ENCODE measurements at places on chromosomes 16 and 17.

DNA sequence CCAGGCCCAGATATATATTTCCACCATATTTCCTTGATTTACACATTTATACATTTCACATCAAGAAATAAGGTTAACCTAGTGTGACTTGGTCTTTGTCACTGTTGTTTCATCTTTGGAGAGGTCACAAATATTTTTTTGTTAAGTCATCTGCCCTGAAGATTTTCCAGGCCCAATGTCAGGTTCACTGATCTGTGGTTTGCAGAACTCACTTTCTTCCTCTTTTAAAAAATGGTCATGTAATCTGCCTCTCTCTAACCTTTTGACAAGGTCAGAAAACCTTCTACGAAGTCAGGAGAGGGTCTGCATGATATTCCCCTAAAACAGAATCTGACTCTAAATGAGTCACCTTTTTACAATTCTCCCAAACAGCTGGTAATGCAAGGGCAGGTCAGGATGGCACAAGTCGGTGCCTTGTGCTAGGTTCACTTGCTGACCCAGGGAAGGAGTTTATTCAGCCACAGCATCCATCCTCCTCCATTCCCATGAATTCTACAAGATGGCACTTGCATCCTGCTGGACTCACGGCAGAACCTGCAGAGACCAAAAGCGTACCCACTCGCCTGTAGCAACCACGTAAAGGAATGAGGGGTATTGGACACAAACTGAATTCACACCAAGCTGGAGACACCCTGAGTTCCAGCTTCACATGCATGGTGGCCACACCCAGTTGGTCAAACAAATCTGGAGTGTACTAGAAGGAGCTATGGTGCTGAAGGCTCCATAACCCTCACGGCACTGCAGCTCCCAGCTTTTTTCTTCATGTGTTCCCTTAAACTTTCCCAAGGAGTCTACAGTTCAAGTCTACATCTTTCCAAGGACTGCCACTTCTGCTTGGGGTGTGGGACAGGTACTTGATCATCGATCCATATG is 1.6 kb upstream of the KIAA0513 start:
- DNase-seq: no peak

GRCh38 chr17:50557630-50558029 is 2.9 kb upstream of the CACNA1G start:
- DNase-seq: no peak

DNA sequence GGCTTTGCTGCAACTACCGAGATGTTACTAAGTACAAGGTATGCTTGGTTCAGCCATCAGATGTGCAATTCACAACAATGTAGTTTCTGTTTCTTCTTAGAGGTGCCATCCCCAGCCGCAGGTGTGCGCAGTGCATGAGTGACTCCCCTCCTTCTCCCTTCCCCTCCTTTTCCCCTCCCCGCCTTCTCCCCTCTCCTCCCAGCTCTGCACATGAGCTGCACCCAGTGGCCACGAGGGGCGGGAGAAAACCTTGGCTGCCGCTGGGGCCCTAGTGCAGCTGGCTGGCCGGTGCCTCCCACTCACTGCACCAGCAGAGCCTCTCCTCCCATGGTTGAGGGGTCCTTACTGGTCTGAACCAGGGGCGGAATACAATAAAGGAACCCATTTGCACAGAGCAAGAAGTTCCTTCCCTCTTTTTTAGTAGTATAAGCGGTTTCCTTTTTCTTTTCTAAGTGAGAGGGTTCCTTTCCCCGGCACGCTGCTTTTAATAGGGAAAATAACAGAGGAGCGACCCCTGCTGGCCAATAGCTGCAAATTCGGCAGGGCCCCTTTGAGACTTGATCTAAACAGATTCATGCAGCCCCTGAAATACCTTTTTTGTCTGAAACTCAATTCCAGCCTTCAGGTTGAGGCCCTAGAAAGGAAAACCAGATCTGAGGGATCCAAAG is 7.8 kb upstream of the CCL15 start:
- DNase-seq: no peak

- no peak for DNase-seq
Measured at GRCh38 chr17:4241535-4241934, 22.2 kb downstream of the ANKFY1 start.

DNA sequence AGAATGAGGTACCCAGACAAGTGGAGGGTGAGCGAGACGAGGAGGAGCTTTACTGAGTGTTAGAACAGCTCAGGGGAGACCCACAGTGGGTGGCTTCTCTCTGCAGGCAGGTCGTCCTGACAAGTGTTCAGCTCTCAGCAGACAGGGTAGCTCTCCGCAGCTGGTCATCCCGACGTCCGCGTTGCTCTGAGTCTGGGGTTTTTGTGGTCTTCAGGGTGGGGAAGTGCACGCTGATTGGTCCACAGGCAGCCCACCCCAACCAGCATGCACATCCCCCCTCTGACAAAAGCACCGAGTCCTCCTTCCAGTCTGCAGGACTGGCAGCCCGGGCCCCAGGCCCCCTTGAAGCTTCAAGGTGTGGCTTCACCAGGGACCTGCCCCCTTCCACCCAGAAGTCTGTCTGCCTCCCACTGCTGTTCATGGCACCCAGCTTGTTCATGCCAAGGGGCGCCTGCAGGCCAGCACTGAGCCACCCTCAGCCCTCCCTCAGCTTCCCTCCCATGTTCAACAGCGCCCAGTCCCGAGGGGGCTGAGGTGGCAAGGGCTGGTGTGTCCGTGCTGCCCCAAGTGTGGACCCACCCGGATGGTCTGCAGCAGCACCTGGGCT is 19.9 kb upstream of the WDR45B start:
- DNase-seq: no peak

GRCh38 chr17:51362811-51363585 is 102.7 kb downstream of the UTP18 start:
- no peak for DNase-seq

Data from renal cortical epithelial cell (primary cell).